ENCODE measurements at places on chromosomes 5 and 9.

DNA sequence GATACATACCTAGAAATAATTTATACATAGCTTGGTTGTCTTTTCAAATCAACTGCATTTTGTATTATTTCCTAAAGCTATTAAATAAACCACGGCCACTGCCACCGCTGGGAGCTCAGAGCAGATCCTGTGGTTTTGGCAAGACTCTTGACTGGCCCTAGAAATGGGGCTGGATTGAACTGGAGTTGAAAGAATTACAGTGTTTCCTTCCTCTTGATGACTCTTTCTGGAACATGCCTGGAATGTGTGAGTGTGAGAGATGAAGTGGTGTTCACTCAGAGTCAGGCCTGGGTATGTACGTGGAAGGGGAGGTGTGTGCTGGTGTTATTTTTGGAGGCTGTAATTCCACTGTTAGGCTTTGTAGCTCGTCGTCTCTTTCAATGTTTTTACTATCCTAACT lies 45.9 kb downstream of the TEK start:
- no peak for DNase-seq

DNA sequence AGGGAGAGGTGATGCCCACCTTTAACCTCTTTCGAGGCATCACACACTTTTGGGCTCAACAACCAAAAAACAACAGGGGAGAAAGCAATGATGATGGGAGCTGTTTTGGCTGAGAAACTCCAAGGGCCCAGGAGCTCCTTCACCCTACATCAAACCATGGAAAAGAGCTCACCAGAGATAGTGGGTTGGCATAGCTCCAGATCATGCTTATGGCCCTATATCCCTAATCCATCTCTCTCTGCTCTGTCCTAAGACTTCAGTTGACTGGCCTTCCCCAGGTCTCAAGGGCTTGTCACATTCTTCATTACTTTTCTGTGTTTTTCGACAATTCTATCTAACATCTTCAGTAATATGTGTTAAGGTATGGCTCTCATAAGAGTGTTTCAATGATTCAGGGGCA lies 5.7 kb upstream of the CTSL start:
- DNase-seq: peak; percentile 48

GRCh38 chr9:70526902-70527301 lies 112.4 kb upstream of the KLF9 start:
- no peak for DNase-seq

DNA sequence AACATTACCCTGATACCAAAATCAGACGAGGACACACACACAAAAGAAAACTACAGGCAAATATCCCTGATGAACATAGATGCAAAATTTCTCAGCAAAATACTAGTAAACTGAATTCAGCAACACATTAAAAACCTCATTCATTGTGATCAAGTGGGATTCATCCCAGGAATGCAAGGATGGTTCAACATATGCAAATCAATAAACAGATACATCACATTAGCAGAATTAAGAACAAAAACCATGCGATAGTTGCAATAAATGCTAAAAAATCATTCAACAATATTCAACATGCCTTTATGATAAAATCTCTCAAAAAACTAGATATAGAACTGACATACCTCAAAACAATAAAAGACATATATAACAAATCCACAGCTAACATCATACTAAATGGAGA lies 36.9 kb upstream of the TNPO1 start:
- DNase-seq: no peak

DNA sequence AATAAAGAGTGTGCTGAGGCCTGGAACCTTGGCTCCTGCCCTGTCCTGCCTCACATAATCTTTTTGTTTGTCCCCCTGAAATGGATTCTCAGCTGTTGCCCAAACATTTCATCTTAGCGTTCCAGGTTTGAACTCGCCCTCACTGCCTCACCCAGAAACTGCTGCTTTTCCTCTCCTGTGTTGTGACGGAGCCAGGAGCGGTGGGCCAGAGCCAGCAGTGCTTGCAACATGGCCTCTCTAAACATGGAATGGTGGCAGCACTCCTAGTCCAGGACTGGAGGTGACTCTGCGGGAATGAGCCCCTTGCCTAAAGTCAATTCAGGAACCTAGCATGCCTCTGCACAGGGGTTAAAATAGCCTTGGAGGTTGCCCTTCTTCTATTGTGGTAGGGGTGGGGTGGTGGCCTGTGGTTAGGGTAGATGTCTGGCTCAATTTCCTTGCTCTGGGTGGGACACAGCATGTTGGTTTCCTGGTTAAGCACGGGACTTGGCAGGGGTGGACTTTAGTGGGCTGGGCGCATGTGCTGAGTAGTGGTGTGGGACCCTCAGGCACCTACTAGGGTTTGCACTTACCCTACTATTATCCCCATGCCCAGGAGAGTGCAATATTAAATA lies 101.6 kb downstream of the SLC25A46 start:
- no peak for DNase-seq

- no peak for DNase-seq
These were observed 24.2 kb upstream of the TMEM250 start for GRCh38 chr9:136142859-136143214.

- no peak for DNase-seq
These were observed 39.2 kb upstream of the SLC28A3 start for GRCh38 chr9:84379740-84380139.

DNA sequence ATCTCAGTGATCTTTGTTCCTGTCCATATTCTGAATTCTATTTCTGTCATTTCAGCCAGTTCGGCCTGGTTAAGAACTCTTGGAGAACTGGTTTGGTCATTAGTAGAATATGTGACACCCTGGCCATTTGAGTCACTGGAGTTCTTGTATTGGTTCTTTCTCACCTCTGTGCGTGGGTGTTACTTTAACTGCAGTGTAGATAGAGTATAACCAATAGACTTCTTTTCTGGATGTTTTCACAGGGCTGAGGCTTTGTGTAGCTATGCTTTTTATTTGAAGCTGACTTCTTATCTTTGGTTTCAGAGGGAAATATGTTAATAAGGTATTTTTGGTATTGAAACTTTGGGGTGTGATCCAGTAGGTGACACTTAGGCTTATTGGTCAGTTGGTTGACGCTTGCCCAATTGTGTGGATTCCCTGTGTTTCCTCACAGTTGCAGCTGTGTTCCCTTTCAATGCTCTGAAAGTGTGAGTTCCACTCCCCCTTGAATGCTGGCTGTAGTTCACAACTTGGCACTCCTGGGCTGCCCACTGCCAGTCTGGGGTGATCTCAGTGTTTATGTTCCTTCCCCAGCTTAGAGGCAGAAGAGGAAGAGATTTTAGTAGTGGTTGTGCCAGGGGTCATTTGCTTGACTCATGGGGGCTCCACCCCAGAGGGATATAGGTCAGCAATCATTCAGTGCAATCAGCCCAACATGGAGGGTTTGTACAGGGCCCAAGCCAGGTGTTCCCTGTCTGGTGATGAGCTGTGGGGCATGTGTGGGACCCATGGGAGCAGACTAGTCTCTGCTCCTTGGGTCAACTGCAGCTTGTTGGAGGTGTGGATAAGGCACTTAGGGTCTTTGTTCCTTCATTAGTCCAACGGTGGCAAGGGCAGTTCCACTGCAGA lies 34.9 kb upstream of the TEK start:
- no peak for DNase-seq

GRCh38 chr9:128001779-128002298 lies 21.1 kb upstream of the EEIG1 start:
- no peak for DNase-seq

Data from hematopoietic multipotent progenitor cell treated with erythropoietin and hydrocortisone succinate and interleukin-3 and kit ligand, for 6 days (in vitro differentiated cells).